ENCODE measurements at places on chromosomes 3 and 15. TPM values are rescaled to one million over a fixed set of nuclear protein-coding genes. Genes with fewer than 3 reads are reported as not detected.

- peaks cover 4% of the 10 kb centered on the region for H3K4me1 ChIP-seq
- H3K27me3 ChIP-seq: no peaks in the 10 kb centered on the region
Observed at GRCh38 chr3:21543380-21544075, 207.5 kb downstream of the ZNF385D start.

DNA sequence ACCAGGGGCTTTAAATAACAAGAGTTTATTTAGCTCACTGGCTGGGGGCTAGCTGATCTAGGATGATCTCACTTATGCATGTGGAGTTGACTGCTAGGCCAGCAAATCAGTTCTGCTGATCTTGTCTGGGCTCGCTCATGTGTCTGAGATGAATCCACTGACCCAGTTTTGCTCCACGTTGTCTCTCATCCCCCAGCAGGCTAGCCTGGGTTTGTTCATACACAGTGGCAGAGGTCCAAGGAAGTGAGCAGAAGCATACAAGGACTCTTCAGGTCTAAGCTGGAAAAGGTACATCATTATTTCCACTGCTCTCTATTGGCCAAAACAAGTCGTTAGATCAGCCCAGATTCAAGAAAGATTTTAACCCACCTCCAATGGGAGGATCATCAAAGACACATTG, 238.0 kb downstream of the PLCL2 start:
- no peaks in the 10 kb centered on the region for H3K36me3 ChIP-seq
- no peaks in the 10 kb centered on the region for H3K27me3 ChIP-seq
- no peaks in the 10 kb centered on the region for H3K4me1 ChIP-seq
- H3K27ac ChIP-seq: no peak overlapping the region

- peak overlapping the region; percentile 48 for H3K27ac ChIP-seq
- peak overlapping the region; percentile 64 for H3K4me3 ChIP-seq
- DNase-seq: peak; percentile 82
- H3K27me3 ChIP-seq: peaks cover 15% of the 10 kb centered on the region
Observed at GRCh38 chr3:48661501-48662144, 1.1 kb downstream of the CELSR3 start.

GRCh38 chr3:16697443-16698147, 92.4 kb upstream of the DAZL start:
- DNase-seq: no peak
- peaks cover 2% of the 10 kb centered on the region for H3K27me3 ChIP-seq
- no peaks in the 10 kb centered on the region for H3K36me3 ChIP-seq
- H3K4me1 ChIP-seq: peaks cover 7% of the 10 kb centered on the region

HOMER2 gene
- total RNA-seq: 12.5 TPM

NANOGP8 gene
- total RNA-seq: 1.2 TPM

Data from mesothelial cell of epicardium (in vitro differentiated cells).